ENCODE measurements at places on chromosomes 2 and 18.

DNA sequence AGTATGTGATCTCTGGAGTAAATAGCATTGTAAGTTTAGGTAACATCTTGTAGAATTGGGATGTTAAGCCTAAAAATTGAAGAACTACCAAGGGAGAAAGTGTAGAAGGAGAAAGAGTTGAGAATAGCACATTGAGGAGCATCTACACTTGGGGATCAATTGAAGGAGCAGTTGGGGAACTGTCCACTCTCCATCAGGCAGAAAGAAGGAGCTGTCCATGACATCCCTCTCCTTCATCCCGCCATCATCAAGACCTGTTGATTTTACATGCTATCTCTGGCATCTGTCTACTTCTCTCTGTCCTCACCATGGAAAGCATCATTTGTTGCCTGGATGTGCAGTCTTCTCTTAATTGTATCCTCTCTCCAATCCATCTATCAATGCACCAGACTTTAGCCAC, 87.8 kb downstream of the CCDC141 start:
- no peak for DNase-seq

DNA sequence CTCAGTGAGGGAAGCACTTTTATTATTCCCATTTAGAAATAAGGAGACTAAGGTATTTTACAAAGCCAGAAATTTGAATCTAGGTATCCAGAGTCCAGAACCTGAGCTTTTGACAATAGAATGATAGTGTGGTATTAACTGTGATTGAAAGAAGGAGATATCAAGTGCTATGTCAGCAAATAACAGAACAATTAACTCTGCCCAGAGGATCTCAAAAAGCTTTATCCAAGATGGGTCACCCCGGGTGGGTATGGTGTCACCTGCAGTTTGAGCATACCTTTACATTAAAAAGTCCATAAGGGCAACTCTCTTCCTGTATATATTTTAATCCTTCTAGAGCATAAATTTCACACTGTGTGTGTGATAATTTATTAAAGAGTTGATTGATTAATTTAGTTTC, 105.4 kb downstream of the LRP1B start:
- no peak for DNase-seq

- no peak for DNase-seq
These were observed 66.6 kb downstream of the CTIF start for GRCh38 chr18:48605408-48605845.

- DNase-seq, result no peak
These were observed 54.6 kb upstream of the TWIST2 start for GRCh38 chr2:238793306-238793705.

DNA sequence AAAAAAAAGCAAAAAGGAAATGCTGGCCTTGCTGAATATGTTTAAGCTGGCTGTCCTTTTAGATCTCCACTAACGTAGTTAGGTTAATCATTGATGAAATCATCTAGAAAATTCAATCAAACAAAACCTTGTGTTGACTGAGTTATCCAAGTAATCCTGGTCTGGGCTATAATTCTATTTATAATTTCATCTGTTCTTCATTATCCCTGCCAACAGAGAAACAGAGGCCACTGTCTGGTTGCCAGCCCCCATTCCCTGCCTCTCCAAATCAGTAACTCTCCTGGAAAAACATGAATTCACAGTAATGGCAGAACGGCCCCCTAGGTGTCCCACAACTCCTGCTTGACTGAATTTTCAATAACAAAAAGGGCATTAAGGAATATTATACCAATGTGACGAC, 24.6 kb downstream of the DOCK10 start:
- DNase-seq, result no peak

GRCh38 chr2:44774826-44775492, 166.5 kb upstream of the SIX3 start:
- DNase-seq, result no peak

DNA sequence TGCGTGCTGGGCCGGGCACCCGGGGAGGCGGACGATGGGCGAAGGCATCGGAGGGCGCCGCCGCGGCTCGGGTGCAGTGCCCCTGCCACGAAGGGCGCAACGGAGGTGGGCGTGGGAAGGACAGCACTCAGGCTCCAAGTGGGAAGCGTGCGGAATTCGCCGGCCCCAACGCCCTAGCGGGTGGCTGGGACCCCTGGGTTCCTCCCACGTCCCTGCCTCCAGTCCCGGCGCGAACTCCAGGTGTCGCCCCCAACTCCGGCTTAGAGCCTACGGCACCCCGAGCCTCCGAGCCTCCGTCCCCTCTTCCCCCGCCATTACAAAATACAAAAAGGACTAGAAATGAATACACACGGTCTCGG, 1.3 kb downstream of the CYP27C1 start:
- DNase-seq, result no peak

- DNase-seq, result no peak
These were observed 6.6 kb downstream of the ATOH8 start for GRCh38 chr2:85760371-85760770.

GRCh38 chr2:101473911-101474701, 806 bp downstream of the RFX8 start:
- DNase-seq, result peak; percentile 29

DNA sequence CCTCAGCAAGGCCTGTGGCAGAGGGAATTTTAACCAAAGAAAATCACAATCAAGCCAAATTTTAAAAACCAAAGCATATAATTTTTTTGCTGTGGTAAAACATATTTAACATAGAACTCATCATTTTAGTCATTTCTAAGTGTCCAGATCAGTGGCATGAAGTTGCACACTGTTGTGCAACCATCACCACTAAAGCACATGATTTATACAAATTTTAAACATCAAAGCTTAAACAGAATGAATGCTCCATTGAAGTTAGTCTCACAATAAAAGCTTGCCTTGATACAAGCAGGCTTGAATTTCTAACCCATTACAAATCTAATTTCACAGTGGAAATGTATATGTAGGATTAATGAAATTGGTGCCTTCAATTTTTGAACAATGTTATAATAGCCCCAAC, 31.2 kb downstream of the FTCDNL1 start:
- no peak for DNase-seq

DNA sequence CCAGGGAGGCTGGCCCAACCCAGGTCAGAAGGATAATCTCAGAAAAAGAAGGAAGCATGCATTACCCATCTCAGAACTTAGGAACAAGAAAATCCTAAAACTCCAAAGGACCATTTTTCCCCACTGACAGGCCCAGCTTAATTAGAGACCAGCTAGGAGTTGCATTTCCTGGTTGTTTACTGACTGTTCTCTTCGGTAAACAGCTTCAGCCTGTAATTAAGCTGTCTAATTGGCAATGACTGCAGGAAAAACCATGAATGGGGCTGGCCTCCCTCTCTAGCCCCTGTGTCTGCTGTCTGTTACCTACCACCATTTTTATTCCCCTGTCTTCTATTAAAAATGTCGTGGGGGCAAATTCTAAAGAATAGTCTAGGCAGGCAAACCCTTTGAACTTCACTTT, 146.5 kb downstream of the AGAP1 start:
- no peak for DNase-seq

DNA sequence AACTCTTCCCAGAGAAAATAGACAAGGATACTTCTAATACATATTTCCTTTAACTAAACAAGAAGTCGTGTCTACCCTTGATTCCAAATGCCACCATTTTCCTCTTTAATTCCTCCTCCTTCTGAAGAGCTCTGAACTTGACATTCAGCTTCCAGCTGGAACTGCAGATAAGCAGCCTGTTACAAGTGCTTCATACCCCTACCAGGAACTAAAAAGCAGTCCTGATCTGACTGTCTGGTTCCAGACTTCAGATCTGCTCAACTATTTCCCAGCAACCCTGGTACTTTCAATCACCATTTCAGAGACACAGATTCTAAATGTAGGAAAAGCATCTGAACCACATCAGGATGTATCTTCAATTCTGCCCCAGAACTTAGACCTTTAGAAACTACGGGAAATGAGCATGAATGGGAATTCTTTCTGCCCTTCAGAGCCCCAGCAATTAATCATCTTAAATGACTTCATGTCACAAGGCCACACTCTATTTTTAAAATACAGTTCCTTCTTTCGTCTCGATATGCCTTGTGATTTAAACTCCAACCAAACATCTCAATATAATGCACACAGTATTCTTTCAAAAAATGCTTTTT, 159.5 kb downstream of the L3MBTL4 start:
- no peak for DNase-seq

DNA sequence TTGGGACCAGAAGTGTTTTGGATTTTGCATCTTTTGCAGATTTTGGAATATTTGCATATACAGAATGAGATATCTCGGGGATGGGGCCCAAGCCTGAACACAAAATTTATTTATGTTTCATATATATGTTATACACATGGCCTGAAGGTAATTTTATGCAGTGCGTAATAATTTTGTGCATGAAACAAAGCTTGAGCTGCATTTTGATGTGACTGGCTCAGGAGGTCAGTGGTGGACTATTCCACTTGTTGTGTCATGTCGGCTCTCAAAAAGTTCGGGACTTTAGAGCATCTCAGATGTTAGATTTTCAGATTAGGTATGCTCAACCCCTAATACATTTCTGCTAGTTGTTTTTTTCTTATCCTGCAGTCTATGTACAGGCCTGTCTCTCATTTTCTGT, 145.4 kb downstream of the FAM210A start:
- DNase-seq, result no peak

DNA sequence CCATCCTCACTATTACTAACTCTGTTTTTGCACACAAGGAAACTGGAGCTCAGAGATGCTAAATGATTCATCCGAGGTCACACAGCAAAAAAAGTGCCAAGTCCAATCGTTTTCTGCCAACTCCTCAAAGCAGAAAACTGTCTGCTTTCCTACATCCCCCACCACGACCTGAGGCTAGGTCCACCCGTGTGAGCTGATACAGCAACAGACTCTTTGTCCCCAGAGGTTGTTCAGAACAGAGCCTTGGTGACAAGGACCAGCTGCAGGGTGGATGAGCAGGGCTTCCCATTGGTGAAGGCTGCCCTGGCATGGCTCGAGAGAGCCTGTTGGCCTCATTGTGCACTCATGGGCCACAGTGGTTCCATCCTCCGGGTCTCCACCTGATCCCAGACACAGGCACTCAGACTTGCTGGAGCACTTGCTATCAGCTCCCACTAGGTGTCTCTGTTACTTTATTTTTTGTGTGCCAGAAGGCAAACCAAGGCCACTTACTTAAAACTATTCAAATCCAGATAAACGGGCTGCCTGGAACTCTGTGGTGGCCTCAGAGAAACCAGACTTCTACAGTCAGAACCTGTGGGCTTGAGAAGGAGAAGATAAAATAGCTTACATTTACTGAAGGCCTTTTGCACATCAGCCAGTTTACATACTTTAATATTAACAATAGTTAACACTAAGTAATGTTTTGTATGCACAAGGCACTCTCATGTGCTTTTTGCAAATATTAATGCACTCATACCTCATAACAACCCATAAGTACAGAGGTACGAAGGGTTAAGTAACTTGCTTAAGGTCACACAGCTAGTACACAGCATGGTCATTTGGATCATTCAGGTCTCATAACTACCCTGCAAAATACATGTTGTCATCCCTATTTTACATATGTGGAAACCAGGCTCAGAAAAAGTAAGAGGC, 62.9 kb upstream of the CTIF start:
- peak; percentile 67 for DNase-seq

Data from renal pelvis (tissue), 12 donors.